ENCODE measurements at places on chromosomes 4 and X. TPM values are rescaled to one million over a fixed set of nuclear protein-coding genes. Genes with fewer than 3 reads are reported as not detected.

Gene TMEM47
- not detected for polyA plus RNA-seq

Gene PGAM4
- polyA plus RNA-seq: not detected

DNA sequence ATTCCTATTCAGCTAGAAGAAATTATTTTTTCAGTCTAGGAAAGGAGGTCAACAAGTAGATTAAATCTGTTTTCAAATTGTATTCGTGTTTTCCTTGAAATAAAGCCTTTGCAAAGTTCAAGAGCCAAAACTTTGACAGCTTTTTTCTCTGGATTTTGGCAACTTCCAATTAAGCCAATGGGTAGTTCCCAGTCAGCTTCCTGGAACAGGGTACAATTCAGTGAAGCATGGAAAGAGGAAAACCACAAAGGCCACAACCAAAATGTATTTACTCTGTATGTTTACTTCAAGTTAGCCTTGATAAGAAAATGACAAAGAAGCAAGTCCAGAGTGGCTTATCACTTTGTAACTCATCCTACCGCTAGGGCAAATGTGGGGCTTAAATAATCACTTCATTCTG is 188.6 kb downstream of the COMMD8 start:
- DNase-seq: no peak

DNA sequence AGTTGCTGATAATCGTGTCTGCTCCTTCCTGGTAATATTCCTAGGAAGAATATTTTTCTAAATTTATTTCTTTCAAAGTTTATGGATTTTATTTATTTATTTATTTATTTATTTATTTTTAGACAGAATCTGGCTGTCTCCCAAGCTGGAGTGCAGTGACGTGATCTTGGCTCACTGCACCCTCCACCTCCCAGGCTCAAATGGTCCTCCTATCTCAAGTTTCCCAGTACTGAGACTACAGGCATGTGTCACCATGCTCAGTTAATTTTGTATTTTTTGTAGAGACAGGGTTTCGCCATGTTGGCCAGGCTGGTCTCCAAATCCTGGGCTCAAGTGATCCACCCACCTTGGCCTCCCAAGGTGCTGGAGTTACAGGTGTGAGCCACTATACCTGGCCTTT is 48.9 kb downstream of the PDLIM5 start:
- DNase-seq: no peak

- DNase-seq: no peak
Observed at GRCh38 chr4:108512615-108513505, 107.5 kb upstream of the RPL34 start.

DNA sequence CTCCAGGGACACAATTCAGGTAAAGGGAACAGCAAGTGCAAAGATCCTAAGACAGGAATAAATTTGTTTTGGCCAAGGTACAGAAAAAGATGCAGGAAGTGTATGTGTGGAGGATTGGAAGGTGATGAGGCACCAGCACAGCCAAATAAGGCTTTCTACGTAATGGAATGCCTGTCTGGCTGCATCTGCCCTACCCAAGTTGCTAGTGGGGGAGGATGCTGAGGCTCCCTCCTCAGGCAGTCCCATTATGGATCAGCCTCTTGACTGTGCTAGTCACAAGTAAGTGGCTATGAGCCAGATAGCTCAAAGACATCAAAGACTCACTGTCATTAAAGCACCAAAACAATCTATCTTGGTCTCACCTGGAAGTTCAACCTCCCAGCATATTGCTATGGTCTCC is 300.9 kb upstream of the FAT4 start:
- DNase-seq: no peak

GRCh38 chrX:132612821-132613564 is 124.2 kb upstream of the MBNL3 start:
- DNase-seq: peak; percentile 36

DNA sequence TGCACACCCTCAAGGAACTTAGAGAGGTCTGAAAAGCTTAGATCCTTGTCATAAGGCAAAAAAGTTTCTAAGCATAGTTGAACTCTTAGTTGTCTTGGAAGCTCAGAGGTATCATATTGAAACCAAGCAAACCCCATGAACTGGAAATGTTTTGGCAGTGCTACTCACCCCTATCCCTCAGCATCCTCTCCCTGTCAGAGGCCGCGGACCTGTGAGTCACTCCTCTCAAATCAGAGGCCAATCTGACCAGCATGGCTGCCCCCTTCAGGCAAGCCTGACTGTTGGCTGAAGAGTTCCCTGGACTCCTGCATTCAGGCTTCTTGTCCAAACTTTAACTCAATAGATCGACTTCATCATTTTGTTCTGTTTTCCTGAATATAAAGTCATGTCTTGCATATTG is 69.4 kb downstream of the KCNIP4 start:
- DNase-seq: no peak

- no peak for DNase-seq
Observed at GRCh38 chr4:4730249-4730648, 129.2 kb upstream of the MSX1 start.

DNA sequence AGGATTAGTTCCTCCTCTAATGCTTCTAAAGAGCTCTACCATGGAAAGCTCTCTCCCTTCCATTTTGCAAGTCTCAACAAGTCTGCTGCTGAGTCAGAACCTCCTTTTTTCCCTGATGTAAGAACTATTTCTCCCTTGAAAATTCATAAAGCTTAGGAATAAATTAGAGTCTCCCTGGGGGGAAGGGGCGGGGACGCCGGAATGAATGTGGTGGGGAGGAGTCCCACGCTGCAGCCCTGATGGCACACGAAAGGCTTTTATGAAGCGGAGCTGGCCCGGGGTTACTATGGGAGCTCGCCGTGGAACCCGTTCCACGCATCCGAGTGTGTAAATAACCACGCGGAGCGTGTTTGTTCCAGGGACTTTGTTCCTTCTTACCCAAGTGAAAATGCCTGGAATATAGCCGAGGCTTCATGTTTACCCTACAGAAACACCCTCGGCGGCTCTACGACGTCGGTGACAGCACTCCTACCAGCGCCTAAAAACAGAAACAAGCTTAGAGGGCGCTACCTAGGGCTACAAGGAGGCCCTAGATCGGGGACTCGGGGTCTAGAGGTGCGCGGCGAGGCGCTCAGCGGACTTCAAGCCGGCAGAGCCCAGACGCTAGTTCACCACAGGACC is 923 bp upstream of the CPEB2 start:
- DNase-seq: no peak
